ENCODE measurements at places on chromosomes 5 and 9.
A peak's percentile ranks its signal among the peaks of the same experiment; 100 is the strongest.

DNA sequence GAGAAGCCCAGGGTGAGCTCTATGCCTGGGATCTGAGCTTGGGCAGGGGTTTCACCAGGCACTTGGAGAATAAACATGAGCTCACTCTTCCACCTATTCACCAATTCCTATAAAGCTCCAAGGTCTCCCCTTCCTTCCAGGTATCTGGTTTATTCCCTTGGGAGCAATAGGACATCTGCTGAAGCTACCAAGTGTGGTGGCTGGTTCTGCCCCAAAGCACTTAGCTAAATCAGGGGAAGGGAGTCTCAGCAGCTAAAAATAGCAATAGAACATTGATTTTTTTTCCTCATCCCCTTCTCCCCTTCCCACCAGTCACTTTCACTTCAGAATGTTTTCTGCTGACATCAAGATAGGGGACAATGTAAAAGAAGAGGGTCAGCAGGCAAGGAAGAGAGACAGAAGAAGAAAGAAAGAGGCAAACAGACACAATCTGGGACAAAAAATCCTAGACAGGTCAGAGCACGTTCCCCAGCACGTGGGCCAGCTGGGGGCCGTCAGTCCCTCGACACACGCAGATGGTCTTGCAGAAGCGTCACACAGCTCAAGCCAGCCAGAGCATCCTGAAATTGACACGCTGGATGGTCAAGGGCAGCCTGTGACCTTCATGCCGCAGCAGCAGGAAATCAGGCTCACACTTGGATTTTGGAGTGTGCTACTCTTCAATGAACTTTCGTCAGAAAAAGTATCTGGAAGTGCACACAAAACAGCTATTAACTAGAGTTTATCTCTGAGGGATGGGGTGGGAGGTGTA, 176.0 kb downstream of the ZNF608 start:
- peak; percentile 32 for DNase-seq

- DNase-seq, result no peak
Measured at GRCh38 chr5:37926732-37927131, 86.9 kb upstream of the GDNF start.

DNA sequence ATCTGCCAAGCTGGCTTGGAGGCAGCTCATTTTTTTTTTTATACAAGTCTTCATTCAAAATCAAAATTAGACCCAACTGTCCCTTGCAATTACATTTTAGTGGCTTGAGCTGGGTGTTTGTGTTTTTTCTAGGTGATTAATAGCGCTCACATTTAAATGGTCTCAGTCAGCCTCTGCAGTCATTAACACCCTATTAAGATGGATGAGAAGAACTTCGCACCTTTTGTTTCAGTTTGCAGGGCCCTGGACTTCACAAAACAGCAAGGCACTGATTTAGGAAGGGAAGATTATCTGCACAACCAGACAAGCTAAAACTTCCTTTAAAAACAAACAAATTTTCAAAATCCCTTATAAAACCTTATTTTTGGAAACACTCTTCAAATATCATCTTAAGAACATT, 374.8 kb downstream of the EFNA5 start:
- no peak for DNase-seq

GRCh38 chr5:133034064-133034463, 7.7 kb upstream of the ZCCHC10 start:
- DNase-seq, result no peak

GRCh38 chr9:93891050-93891449, 64.1 kb downstream of the BARX1 start:
- DNase-seq, result no peak

- DNase-seq, result no peak
Measured at GRCh38 chr5:115686738-115687074, 60.9 kb upstream of the TMED7 start.

DNA sequence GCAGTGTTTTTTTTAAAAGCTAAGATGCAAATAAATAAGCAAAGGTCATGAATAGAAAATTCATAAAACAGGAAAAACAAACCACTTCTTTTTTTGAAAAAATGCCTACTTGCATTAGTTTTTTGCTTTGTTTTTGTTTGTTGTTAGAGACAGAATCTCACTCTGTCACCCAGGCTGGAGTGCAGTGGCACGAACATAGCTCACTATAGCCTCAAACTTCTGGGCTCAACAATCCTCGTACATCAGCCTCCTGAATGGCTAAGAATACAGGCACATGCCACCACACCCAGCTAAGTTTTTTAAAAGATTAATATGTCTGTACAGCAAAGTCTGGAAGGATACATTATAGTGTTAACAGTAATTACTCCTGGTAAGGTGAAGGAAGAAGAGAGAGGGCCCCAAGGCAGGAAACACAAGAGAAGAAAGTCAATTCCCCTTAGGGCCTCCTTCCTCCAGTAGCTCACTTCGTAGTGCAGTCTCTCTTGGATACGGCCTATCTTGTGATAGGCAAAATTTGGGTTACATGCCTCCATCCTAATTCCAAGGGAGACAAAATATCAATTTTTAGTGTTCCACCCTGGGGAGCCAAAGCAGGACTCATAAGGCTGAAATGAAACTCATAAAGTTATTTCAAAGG, 15.3 kb downstream of the FAM169A start:
- no peak for DNase-seq

- DNase-seq, result peak; percentile 66
Measured at GRCh38 chr9:97906236-97906831, 16.0 kb downstream of the TRMO start.

DNA sequence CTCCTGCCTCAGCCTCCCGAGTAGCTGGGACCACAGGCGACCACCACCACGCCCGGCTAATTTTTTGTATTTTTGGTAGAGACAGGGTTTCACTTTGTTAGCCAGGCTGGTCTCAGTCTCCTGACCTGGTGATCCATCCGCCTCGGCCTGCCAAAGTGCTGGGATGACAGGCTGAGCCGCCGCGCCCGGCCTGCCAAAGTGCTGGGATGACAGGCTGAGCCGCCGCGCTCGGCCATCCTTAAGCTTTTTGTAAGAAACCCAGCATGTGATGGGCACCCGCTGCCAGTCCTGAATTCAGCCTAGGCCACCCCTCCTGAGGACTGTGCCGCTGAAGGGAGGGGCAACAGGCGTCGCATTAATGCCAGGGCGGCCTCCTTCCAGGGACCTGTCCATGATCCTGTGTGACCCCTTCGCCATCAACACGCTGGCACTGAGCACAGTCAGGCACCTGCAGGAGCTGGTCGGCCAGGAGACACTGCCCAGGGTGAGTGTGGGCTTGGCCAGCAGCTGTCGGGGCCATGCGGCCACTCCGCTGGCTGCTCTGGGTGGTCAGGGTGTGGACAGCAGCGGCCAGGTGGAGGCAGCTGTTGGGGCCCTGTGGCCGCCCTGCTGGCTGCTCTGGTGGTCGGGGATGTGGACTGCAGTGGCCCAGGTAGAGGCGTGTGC, 10.5 kb downstream of the NELFB start:
- no peak for DNase-seq

DNA sequence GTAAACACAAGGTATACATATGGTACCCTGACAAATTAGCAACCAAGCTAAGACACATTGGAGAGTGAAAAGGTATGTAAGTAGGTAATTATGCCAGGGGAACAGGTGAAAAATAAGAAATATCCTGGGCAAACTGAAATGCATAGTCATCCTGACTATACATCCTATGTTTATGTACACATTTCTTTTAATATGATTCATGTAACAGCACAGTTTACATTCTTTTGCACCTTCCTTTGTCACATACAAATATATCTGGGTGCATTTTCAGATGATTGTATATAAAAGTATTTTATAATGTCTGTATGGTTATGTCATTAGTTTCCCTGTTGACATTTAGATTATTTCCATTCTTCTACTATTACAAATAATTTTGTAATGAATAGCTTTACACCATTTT, 1146.9 kb downstream of the EFNA5 start:
- DNase-seq, result no peak

GRCh38 chr5:45521067-45521466, 175.1 kb downstream of the HCN1 start:
- no peak for DNase-seq

GRCh38 chr5:144004146-144004545, 166.3 kb downstream of the YIPF5 start:
- DNase-seq, result no peak

DNA sequence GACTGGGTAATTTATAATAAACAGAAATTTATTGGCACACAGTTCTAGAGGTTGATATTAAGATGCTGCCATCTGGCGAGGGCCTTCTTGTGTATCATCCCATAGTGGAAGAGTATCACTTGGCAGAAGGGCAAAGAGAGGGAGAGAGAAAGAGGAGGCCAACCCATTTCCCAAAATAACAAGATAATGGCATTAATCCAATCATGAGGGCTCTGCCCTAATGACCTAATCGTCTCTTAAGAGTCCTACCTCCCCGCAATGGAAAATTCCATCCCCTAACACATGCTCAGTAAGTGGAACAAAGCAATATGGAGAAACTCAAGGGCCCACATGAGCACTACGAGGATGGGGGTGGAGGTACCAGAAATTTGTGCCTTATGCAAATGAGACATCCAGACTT, 17.6 kb upstream of the VDAC1 start:
- no peak for DNase-seq

GRCh38 chr9:88538311-88539085, 3.5 kb downstream of the NXNL2 start:
- DNase-seq, result no peak

DNA sequence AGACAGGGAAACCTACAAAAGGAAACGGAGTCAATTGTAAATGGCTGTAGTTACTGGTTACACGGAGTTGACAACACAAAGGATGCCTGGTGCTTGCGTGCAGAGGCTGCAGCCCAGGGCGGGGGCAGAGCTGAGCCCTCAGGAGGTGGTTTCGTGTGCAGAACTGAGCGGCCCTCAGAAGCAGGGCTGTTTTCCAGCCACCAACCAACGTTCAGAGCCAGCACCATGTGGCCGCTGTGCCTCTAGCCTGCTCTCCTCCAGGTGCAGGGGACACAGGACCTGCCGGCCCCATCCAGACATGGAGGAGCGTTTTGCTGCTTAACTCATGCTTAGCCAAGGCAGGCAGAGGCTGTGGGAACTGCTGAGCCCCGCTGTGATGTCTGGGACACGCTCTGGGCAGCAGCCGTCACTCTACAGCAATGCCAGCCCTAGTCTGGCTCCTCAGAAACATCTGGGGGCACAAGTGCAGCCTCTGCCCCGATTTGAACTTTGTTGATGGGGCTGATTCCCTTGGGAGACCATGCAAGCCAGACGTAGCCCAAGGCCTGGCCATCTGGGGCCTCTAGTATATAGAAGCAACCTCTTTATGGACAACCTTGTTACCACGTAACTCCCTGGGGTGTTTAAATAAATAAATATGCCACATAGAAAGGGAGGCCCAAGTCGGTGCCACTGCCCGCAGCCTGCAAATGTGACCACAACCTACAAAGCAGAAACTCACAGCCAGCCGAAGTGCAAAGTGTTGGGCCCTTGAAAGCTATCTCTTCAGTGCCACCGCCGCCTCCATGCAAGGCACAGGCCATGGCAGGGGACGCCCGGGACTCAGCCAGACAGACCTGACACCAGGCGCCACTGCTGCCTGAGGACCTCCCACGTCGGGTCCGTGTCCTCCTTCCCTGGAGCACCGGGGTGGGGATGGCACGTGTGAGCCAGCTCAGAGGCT, 42.1 kb downstream of the NKD2 start:
- peak; percentile 73 for DNase-seq

Measured in left ventricle myocardium superior (tissue), 1 donor.